ENCODE measurements at places on chromosomes 2 and 18.
A peak's percentile ranks its signal among the peaks of the same experiment; 100 is the strongest.

DNA sequence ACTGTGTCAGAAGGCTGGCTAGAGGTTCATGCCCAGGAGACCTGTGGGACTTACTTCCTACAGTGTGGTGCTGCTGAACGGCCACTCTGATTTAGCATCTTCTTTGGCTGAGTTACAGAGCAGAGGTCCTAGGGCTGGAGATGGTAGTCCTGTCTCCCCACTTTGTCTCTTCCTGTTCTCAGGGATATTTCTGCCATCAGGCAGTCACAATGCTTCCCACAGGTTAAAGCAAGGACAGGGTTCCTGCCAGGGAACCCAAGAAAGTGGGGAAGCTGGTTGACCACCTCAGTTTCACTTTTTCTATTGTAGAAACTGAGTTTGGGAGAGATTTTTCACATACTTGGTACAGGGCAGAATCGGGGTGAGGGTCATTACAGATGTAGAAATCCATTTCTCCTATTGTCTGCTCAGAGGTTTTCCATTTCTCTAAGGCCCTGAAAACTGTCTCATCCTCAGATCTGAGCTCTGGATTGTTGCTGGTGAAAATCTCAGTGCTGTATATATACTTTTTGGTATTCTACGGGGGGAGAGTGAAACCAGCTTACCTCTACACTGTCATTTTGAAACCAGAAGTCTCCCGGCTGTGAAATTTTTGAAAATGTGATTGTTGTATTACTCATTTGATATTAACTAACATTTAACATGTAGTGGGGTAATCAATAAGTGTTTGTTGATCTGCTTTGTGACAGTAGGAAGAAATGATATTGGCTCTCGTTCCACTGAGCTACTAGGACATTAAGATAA lies 37.0 kb upstream of the MEP1B start:
- DNase-seq, result no peak

DNA sequence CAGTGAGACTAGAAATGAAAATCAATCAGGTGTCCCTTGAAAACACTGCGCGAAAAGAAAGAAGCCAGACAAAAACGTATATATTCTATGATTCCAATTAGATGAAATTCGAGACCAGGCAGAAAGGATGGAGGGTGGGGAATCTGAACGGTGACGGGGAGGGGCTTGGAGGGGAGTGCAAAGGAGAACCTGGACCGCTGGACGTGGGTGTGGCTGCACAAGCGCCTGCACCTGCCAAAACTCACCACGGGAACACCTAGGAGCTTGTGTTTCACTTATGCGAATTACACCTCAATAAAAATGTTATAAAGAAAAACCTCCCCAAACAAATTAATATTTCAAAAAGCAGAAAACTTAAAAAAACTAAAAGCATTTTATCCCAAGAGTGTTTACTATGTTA lies 21.9 kb downstream of the THAP4 start:
- no peak for DNase-seq

DNA sequence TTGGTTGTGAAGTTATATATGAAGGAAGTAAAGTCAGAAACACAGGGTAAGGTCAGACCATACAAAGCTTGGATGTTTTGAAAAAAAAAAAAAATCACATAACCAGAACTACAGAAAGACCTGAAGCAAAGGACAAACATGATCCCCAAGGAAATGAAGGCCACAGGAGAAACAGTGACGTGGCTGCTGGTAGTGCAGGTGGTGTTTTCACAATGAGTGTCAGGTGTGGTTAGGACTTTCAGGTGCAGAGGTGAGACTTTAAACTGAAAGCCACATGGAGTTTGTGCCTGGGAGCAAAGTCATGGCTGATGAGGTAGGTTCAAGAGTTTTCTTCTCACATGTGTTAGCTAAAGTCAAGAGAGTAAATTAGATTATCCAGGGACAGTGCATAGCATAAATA lies 270.7 kb downstream of the PIEZO2 start:
- no peak for DNase-seq

GRCh38 chr2:183222751-183223150 lies 98.5 kb downstream of the NUP35 start:
- no peak for DNase-seq

DNA sequence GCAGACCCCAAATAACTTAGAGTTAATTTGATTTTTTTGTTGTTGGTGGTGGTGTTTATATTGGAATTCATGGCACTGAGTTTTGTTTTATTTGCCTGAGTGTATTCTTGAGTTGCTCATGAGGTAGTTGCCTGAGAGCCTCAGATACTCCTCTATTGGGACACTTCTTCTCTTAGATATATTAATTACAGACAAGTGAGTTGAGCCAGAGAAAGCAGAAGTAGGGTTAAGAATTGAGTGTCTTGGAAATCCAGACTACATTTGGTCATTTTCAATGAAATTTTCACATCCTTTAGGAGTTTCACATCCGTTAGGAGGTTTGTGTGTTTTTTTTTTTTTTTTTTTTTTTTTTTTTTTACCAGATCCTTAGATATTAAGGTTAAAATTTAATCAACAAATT lies 29.0 kb downstream of the FMNL2 start:
- no peak for DNase-seq

GRCh38 chr2:17388798-17389197 lies 129.4 kb downstream of the RAD51AP2 start:
- no peak for DNase-seq

GRCh38 chr2:31523871-31524492 lies 56.8 kb downstream of the SRD5A2 start:
- DNase-seq, result no peak

GRCh38 chr2:1024981-1025380 lies 74.3 kb downstream of the SNTG2 start:
- no peak for DNase-seq

DNA sequence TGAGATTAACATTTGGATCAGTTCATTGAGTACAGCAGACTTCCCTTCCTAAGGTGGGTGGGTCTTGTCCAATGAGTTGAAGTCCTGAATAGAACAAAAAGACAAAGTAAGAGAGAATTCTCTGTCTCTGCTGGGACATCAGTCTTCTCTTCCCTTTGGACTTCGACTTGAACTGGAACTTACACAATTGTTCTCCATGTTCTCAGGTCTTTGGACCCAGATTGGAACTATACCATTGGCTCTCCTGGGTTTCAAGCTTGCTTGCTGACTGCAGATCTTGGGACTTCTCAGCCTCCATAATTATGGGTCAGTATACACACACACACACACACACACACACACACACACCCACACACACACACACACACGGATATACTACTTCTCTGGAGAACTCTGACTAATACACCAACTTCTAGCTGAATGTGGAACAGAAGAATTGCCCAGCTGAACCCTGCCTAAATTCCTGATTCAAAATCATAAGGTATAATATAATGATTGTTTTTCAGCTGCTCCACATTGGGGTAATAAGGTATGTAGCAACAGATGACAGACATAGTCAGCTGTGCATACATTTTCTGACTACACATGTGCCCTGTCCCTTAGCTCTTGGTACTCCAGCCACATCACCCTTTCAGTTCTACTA lies 214.0 kb downstream of the TGIF1 start:
- no peak for DNase-seq

GRCh38 chr2:177551989-177552421 lies 159.4 kb downstream of the AGPS start:
- DNase-seq, result peak; percentile 88

GRCh38 chr18:52523566-52523965 lies 183.6 kb downstream of the DCC start:
- DNase-seq, result no peak
